ENCODE measurements at places on chromosomes 1 and 21. TPM values are rescaled to one million over a fixed set of nuclear protein-coding genes. Genes with fewer than 3 reads are reported as not detected.

RNF207 gene
- 6.6 TPM for total RNA-seq

AQP10 gene
- 0.08 TPM for total RNA-seq

KLHDC8A gene
- total RNA-seq = not detected

PER3 gene
- total RNA-seq = 4.4 TPM

C2CD4D gene
- 0.39 TPM for total RNA-seq

YBX1 gene
- total RNA-seq = 911 TPM

TDRD5 gene
- total RNA-seq = not detected

ZNF648 gene
- not detected for total RNA-seq

KCNJ9 gene
- not detected for total RNA-seq

PCSK9 gene
- 265 TPM for total RNA-seq

ZZZ3 gene
- 44.8 TPM for total RNA-seq

PGLYRP3 gene
- 0.34 TPM for total RNA-seq

GJC2 gene
- total RNA-seq = 0.38 TPM

S100B gene
- not detected for total RNA-seq

CFAP45 gene
- 0.11 TPM for total RNA-seq

FCRLB gene
- 0.78 TPM for total RNA-seq

MUL1 gene
- total RNA-seq = 30.5 TPM

CREB3L4 gene
- 5.7 TPM for total RNA-seq

LRRN2 gene
- total RNA-seq = not detected

PTGFR gene
- 0.08 TPM for total RNA-seq

PLA2G4A gene
- 8.7 TPM for total RNA-seq

TLR5 gene
- total RNA-seq = 0.08 TPM

Data from hair follicular keratinocyte (primary cell).